ENCODE measurements at places on chromosomes 5 and 9. TPM values are rescaled to one million over a fixed set of nuclear protein-coding genes. Genes with fewer than 3 reads are reported as not detected.

DNA sequence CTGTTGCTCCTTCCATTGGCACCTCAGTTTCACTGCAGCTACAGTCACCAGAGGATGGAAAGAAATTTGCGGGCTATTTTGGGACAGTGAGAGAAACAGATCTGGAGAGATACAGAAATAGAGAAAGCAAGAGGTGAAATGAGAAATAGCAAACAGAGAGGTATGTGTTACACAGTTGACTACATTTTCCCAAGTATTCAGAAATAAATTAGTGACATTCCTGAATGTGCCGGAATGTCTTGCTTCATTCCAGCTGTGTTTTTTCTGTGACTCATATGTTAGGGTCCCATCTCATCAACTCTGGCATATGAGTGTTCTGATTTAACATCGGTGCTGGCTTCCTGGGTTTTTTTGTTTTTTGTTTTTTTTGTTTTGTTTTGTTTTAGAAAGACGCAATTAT lies 63.8 kb upstream of the ZNF462 start:
- peak; percentile 4 for DNase-seq
- no peaks in the 10 kb centered on the region for H3K4me1 ChIP-seq
- H3K27me3 ChIP-seq, result no peaks in the 10 kb centered on the region

The GABRG2 gene
- not detected for total RNA-seq

The HRH2 gene
- total RNA-seq, result 0.33 TPM

- no peak for DNase-seq
- no peaks in the 10 kb centered on the region for H3K4me1 ChIP-seq
- H3K36me3 ChIP-seq, result no peaks in the 10 kb centered on the region
- H3K4me3 ChIP-seq, result no peak overlapping the region
These were observed 185.6 kb downstream of the SNX18 start for GRCh38 chr5:54703133-54703532.

The ENTPD2 gene
- total RNA-seq, result 2.8 TPM

DNA sequence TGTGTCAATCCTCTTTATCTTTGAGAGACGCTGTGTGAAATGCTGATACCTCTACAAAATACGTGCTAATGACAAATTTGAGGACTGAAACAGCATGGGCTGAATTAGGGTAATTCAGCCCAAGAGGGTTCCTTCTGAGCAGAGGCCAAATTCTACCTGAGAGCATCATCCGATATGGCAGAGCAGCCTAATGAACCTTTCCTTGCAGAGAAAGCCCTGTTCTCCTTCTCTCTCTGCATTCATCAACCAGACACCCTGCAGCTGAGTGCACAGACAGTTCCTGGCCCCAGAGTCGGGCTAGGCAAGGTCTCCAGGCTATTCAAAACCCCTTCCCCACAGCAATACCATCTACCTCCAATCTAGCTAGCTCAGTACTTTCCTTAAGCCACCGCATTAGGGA lies 77.9 kb downstream of the TRIM32 start:
- H3K27ac ChIP-seq, result no peak overlapping the region
- H3K4me3 ChIP-seq, result no peak overlapping the region
- DNase-seq, result no peak
- H3K27me3 ChIP-seq, result no peaks in the 10 kb centered on the region
- H3K36me3 ChIP-seq, result no peaks in the 10 kb centered on the region

- no peak overlapping the region for H3K4me3 ChIP-seq
- H3K27ac ChIP-seq, result no peak overlapping the region
- H3K36me3 ChIP-seq, result no peaks in the 10 kb centered on the region
- peaks cover 59% of the 10 kb centered on the region for H3K4me1 ChIP-seq
- no peak for DNase-seq
- H3K27me3 ChIP-seq, result no peaks in the 10 kb centered on the region
These were observed 22.6 kb downstream of the PRRC2B start for GRCh38 chr9:131416509-131416908.

DNA sequence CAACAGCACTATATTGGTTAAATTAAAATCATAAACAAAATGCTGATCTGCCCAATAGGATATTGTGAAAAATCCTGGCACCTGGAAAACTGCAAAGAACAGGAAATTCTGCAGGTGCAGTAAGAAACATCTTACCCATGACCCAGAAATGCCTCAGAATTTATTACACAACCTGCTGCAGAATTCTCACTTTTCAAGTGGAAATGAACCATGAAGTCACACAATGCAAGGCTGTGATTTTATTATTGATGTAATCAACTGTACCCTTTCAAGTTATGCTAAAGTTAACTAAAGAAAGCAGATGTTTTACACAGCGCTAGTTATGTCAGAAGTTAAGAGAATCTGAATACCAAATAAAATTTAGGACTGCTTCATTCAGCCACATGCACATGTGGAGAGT lies 6.0 kb downstream of the STRBP start:
- no peaks in the 10 kb centered on the region for H3K36me3 ChIP-seq
- H3K4me3 ChIP-seq, result no peak overlapping the region
- H3K4me1 ChIP-seq, result 0 out of 2 replicates have a peak, but pooled peaks cover 3% of the 10 kb centered on the region
- no peaks in the 10 kb centered on the region for H3K27me3 ChIP-seq
- no peak for DNase-seq
- H3K27ac ChIP-seq, result no peak overlapping the region

GRCh38 chr5:131957721-131958441 lies 12.4 kb upstream of the MEIKIN start:
- H3K4me1 ChIP-seq, result no peaks in the 10 kb centered on the region
- no peak for DNase-seq
- H3K36me3 ChIP-seq, result no peaks in the 10 kb centered on the region
- no peak overlapping the region for H3K4me3 ChIP-seq
- no peak overlapping the region for H3K27ac ChIP-seq

- no peak overlapping the region for H3K27ac ChIP-seq
- no peaks in the 10 kb centered on the region for H3K36me3 ChIP-seq
- H3K4me3 ChIP-seq, result no peak overlapping the region
- no peaks in the 10 kb centered on the region for H3K27me3 ChIP-seq
- peaks cover 2% of the 10 kb centered on the region for H3K4me1 ChIP-seq
These were observed 1.1 kb upstream of the S1PR3 start for GRCh38 chr9:88990041-88990728.

- no peak overlapping the region for H3K27ac ChIP-seq
- DNase-seq, result no peak
- H3K4me1 ChIP-seq, result no peaks in the 10 kb centered on the region
- 0 out of 2 replicates have a peak, but pooled peaks cover 6% of the 10 kb centered on the region for H3K27me3 ChIP-seq
These were observed 199.5 kb downstream of the FOXD4L6 start for GRCh38 chr9:40928803-40929487.

The GABRA6 gene
- total RNA-seq, result not detected

The GAPT gene
- not detected for total RNA-seq

The LCN1 gene
- not detected for total RNA-seq

GRCh38 chr5:103428411-103428871 lies 134.1 kb downstream of the NUDT12 start:
- H3K27ac ChIP-seq, result no peak overlapping the region
- no peaks in the 10 kb centered on the region for H3K27me3 ChIP-seq
- H3K4me3 ChIP-seq, result no peak overlapping the region
- H3K36me3 ChIP-seq, result no peaks in the 10 kb centered on the region
- no peaks in the 10 kb centered on the region for H3K4me1 ChIP-seq
- no peak for DNase-seq

- no peak for DNase-seq
- no peaks in the 10 kb centered on the region for H3K27me3 ChIP-seq
These were observed 61.0 kb downstream of the IPPK start for GRCh38 chr9:92608909-92609445.

DNA sequence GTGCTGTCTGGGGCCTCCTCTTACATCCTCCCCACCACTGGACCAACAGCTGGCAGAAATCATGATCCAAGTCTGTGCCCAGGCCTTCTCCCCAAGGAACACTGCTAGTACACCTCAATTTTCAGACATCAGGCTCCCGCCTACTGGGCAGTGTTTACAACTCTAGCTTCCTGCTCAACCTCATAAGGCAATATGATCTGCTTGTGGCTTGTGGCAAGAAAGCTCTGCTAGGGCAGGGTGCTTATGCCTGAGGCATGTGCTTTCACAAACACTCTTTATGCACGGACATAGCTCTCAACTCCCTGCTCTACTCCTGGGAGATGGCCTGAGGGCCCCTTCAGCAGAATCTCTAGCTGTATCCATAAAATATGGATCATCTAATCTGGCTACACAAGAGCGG lies 32.5 kb downstream of the SH3TC2 start:
- H3K4me1 ChIP-seq, result no peaks in the 10 kb centered on the region
- H3K4me3 ChIP-seq, result no peak overlapping the region
- no peak overlapping the region for H3K27ac ChIP-seq
- DNase-seq, result no peak
- no peaks in the 10 kb centered on the region for H3K27me3 ChIP-seq

DNA sequence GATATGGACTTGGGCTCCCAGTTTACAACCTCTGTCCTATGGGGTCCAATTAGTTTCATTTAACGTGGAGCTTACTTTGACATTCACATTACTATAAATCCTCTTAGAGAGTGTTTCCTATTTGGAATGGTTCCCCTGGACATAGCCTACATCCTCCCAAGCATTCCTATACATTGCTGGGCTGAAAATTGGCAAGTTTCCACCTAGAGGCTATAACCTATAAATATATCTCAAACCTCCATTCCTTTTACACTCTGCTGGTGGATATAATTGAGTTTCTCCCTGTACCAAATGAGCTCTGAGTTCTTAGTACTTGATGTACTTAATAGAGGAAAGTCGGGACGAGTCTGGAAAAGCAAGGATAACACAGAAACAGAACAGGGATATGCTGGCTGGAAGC lies 172.8 kb downstream of the ASTN2 start:
- H3K4me1 ChIP-seq, result no peaks in the 10 kb centered on the region
- DNase-seq, result no peak
- H3K4me3 ChIP-seq, result no peak overlapping the region
- no peaks in the 10 kb centered on the region for H3K27me3 ChIP-seq
- H3K36me3 ChIP-seq, result no peaks in the 10 kb centered on the region

- no peaks in the 10 kb centered on the region for H3K27me3 ChIP-seq
- no peak overlapping the region for H3K27ac ChIP-seq
- no peak for DNase-seq
- H3K4me1 ChIP-seq, result no peaks in the 10 kb centered on the region
These were observed 586.3 kb downstream of the PTPRD start for GRCh38 chr9:10026443-10026984.

The CYFIP2 gene
- total RNA-seq, result 0.80 TPM

- no peak overlapping the region for H3K27ac ChIP-seq
- no peaks in the 10 kb centered on the region for H3K27me3 ChIP-seq
- H3K36me3 ChIP-seq, result no peaks in the 10 kb centered on the region
- no peaks in the 10 kb centered on the region for H3K4me1 ChIP-seq
- no peak for DNase-seq
These were observed 112.7 kb upstream of the CLINT1 start for GRCh38 chr5:157971571-157972216.

The CETN3 gene
- total RNA-seq, result 30.6 TPM

GRCh38 chr9:77521091-77521490 lies 127.0 kb downstream of the GNA14 start:
- DNase-seq, result no peak
- H3K27ac ChIP-seq, result no peak overlapping the region
- H3K4me3 ChIP-seq, result no peak overlapping the region
- no peaks in the 10 kb centered on the region for H3K36me3 ChIP-seq
- no peaks in the 10 kb centered on the region for H3K27me3 ChIP-seq
- no peaks in the 10 kb centered on the region for H3K4me1 ChIP-seq

DNA sequence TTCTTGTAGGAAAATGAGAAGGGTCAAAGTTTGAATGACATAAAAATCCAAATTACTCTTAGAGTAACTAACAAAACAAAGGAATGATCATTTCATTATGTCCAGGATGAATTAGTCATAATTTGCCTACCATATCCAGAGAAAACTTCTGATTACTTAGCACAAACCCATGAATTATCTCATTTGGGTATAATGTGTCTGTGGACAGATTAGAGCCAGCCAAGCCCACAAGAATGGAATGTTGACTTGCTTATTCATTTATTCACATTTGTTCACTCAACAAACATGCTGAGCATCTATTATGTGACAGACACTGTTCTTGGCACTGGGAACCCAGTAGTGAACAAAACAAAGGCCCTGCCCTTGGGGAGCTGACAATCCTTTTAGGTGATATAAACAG lies 87.4 kb downstream of the APBA1 start:
- H3K27ac ChIP-seq, result no peak overlapping the region
- DNase-seq, result no peak
- no peaks in the 10 kb centered on the region for H3K27me3 ChIP-seq

DNA sequence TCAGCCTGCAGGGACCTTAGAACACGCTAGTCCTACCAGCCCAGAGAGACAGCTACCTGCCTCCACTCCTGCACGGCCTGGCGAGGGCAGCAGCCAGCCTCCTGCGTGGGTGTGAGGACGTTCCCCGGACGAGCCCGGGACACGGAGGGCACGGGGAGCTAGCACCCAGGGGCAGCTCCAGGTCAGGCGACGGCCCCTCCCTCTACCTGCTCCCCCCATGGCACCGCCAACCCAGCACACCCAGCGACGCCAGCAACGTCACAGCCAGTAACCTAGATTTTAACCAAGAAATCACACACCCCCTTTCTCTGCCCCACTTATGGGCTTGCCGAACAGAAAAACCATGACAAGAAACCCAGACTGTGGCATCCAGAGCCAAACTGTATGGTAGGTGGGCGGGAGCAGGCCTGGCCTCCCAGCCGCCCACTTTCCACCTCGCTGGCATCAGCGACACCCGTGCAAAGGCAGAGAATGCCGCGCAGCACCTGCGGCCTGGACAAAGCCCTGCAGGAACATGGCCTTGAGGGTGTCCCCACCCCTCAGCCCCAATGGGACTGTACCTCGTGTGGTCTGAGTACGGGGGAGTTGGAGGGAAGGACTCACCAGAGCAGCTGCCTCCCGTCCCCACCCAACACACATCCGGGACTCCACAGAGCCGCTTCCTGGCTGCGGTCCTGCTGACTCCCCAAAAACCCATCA lies 47.9 kb downstream of the NACC2 start:
- no peaks in the 10 kb centered on the region for H3K27me3 ChIP-seq
- no peaks in the 10 kb centered on the region for H3K36me3 ChIP-seq
- no peak overlapping the region for H3K27ac ChIP-seq
- H3K4me3 ChIP-seq, result no peak overlapping the region

The DPYSL3 gene
- total RNA-seq, result 1.1 TPM

GRCh38 chr5:150640311-150641005 lies at the start of gene SYNPO:
TSS of gene SYNPO (plus strand) at chr5:150640660. CDS start at chr5:150648276, 7,616 bp downstream.
- DNase-seq, result no peak
- H3K36me3 ChIP-seq, result no peaks in the 10 kb centered on the region
- H3K27ac ChIP-seq, result peak within 1 kb of the TSS; percentile 97
- H3K4me1 ChIP-seq, result peaks cover 94% of the 10 kb centered on the region
- peak within 1 kb of the TSS; percentile 42 for H3K4me3 ChIP-seq

The GCNT4 gene
- 0.33 TPM for total RNA-seq

Data from Panc1 (cell line).